ENCODE measurements at places on chromosomes 2 and 18.

DNA sequence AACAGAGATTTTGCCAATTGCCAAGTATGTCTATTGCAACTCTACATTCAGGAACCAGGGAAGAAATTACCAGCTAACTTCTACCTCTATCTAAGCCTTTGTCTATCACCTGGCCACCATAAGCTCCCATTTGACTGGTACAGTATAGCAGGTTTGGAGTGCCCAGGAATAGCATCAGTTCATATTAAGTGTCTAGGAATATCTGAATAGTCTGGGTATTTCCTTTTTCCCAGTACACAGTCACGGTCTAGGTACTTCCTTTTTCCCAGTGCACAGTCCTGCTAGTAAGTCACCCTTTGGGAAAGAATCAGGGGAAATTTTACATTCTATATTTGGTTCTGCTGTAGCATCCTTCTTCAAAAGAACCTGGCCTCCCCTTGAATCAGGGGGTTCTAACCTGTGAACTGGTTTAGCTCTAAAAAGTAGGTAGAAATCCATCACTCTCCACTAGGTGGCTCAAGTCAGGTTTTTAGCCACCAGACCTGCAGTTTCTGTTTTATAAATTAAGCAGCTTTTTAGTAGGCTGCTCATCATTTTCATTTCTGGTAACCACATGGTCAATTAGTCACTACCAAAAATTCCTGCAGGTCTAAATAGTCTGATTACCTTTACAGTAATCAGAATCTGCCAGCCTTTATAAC is 49.3 kb upstream of the DNAJC10 start:
- DNase-seq = peak; percentile 33

DNA sequence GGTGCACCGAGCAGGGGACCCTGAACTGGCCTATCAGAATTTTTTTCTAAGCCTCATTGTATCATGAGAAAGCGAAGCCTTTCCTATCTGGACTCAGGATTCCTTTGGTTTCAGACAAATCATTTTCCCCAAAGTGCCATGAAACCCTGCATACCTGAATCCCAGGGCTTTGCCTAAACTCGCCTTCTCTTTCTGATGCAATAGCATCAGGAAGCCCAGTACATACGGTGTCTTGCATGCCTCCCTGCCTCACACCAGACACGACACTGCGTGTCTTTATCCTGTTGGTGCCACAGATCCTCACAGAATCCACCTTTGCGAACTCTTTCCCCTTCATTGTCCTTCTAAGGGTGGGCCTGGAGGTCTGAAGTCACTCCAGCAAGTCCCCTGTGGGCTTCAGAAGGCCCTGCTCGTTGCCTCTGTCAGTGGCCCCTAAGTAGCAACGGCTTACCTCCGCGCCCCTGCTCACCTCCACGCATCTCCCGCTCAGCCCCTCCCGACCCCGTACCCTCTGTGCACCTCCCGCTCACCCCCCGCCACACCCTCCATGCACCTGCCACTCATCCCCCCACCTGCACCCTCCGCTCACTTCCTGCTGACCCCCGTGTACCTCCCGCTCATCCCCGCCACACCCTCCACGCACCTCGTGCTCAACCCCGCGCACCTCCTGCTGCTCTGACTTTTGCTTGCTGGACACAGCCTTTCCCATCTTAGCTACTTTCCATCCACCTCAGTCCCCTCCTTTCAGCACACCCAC is 83.4 kb downstream of the TPGS2 start:
- DNase-seq = no peak

GRCh38 chr18:78671551-78671950 is 308.1 kb upstream of the SALL3 start:
- no peak for DNase-seq

GRCh38 chr18:8177330-8178016 is 431.8 kb upstream of the RAB12 start:
- no peak for DNase-seq

DNA sequence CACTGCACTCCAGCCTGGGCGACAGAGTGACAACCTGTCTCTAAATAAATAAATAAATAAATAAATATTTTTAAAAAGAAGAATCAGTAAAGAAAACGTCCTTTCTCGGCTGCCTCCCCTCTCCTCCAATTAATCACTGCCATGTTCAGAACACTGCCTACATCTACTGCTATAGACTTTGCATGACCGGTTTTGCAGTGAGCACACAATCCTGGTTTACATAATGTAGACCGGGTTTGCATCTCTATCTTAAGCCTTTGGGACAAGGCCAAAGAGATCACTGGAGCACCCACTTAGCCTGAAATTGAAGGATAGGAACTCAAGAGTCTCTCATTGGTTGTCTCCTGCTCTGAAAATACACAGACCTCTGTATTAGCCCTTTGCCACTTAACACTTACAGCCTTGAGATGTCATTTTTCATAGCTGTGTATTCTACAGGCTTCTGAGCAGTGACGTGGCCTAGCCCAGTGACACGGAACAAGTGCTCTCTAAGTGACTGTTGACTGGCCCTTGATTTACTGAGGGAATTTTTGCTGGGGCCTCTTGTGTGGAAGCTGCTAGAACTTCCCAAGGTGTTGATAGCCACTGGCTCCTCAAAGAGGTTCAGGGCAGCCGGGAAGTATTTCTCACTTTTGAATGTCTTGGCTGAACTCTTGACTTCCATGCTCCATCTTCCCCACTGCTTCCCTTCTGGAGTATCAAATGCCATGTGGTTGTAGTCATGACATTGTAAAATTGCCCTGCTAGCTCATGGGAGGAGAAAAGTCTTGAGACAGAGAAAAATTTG is 45.3 kb upstream of the CCBE1 start:
- DNase-seq = no peak

DNA sequence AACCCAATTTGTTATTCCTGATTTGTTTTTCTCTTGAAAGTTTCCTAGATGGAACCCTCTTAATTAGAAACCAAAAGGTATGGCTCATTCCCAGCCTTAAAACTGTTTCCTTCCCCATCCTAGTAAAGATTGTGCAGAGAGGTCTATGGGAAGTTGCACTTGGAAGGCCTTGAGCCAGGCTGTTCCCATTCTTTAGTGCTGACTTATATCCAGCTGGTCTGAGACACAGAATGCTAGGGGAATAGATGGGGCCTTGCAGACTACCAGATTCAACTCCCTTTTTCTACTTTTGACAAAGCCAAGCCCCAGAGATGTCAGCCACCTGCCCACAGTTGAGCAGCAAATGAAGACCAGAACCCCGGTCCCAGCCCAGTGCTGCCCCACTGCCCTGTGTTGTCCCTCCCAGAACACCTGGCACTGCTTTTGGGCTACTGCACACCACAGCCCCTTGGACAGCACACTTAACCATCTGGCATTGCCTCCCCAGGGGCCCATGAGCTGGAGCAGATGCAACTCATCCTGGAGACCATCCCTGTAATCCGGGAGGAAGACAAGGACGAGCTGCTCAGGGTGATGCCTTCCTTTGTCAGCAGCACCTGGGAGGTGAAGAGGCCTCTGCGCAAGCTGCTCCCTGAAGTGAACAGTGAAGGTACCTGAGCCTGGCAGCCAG is 98.2 kb downstream of the MRO start:
- no peak for DNase-seq

DNA sequence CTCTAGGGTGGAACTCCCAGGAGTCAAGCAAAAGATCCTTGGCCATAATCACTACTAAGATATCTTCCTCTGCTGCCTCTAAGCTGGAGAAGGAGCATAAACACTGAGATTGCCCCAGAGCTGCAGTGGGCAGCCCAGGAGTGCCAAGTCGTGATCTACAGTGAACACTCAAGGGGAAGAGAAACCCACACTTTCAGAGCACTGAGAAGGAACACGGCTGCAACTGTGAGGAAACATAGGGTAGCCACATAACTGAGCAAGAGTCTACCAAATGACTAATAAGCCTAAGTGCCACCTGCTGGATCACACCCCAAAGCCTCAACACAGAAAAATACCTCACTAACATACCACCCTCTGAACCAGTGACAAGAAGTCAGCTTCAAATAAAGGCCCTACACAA is 79.6 kb upstream of the RAB12 start:
- DNase-seq = no peak

DNA sequence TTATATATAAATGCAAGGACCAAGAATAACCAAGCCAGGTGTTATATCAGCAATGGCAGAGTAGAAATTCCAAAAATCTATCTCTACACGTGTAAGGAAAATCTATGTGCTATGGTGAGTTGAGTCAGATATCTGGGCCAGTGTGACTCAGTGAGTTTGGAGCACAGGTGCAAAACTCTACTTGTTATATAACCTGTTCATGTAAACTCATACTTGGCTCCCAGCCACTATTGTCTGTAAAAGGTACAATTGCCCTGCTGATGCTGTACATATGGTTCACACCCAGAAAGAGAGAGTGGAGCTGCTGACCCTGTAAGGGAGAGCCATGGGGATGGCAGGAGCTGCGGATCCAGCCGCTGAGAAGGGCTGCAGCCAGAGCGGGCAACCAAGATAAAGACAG is 112.0 kb downstream of the TRABD2A start:
- no peak for DNase-seq

- no peak for DNase-seq
Measured at GRCh38 chr2:60158262-60158661, 395.2 kb downstream of the BCL11A start.

DNA sequence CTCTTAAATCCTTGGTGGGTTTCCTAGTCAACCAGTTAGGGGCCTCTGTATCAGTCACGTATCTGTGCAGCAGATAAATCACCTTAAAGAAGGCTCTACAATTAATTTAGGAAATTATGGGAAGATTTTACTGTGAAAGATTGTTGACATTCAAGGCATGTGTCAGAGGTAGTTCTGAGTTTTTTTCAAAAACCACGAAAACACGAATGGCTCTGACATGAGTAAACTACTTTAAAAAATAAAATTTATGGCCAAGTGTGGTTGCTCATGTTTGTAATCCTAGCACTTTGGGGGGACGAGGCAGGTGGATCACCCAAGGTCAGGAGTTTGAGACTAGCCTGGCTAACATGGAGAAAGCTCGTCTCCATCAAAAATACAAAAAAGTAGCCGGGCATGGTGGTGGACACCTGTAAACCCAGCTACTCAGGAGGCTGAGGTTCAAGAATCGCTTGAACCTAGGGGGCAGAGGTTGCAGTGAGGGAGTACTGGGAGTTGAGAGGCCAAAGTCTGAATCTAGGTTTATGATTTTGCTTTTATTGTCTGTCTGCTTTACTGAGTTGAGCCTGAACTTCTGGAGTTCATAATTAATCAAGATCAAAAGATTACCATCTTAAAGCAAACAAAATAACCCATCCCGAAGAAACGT is 77.1 kb downstream of the SPRED2 start:
- no peak for DNase-seq

DNA sequence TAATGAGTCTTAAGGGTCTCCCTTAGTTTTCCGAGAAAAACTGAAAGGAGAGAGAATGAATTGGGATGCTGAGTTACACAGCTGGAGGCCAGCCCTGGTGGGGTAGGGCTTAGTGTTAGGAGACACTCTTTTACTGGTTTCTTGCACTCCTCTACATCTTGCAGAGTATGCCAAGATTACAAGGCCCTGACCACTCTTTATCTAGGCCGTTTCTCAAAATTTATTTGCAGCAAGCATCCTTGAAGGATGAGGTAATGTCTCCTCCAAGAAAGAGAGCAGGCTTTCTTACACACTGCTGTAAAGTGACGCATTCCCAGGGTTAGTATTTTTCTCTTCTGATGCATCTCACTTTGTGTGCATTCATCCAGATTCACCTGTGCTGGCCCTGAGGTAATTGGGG is 166.2 kb downstream of the TDRD15 start:
- no peak for DNase-seq

GRCh38 chr2:9178110-9178903 is 28.3 kb upstream of the ASAP2 start:
- DNase-seq = peak; percentile 25

GRCh38 chr2:233242231-233242927 is 9.1 kb upstream of the ATG16L1 start:
- DNase-seq = no peak

GRCh38 chr2:6637330-6637729 is 228.4 kb downstream of the CMPK2 start:
- no peak for DNase-seq

DNA sequence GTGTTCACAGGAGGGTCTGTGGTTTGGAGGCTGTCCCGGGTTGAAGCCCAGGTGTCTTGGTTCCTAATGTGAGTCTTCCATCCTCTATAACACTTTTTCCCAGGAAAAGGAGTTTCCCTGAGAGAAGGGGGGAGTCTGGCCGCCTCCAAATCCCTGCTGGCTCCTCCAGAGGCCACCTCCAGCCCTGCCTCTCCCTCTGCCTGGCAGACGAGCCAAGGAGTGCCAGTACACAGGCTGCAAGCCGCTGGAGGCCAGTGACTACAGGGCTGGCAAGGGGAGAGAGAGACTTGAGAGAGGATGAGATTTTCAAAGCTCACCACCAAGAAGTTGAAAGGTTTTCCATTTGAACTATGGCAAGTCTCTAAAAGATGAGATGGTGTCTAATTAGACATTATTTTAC is 154.2 kb upstream of the ID2 start:
- DNase-seq = no peak

GRCh38 chr18:67411116-67411515 is 105.4 kb downstream of the DSEL start:
- DNase-seq = no peak

GRCh38 chr2:161710131-161710915 is 86.1 kb downstream of the SLC4A10 start:
- DNase-seq = no peak

- no peak for DNase-seq
Measured at GRCh38 chr2:23286758-23287704, 97.9 kb upstream of the KLHL29 start.

DNA sequence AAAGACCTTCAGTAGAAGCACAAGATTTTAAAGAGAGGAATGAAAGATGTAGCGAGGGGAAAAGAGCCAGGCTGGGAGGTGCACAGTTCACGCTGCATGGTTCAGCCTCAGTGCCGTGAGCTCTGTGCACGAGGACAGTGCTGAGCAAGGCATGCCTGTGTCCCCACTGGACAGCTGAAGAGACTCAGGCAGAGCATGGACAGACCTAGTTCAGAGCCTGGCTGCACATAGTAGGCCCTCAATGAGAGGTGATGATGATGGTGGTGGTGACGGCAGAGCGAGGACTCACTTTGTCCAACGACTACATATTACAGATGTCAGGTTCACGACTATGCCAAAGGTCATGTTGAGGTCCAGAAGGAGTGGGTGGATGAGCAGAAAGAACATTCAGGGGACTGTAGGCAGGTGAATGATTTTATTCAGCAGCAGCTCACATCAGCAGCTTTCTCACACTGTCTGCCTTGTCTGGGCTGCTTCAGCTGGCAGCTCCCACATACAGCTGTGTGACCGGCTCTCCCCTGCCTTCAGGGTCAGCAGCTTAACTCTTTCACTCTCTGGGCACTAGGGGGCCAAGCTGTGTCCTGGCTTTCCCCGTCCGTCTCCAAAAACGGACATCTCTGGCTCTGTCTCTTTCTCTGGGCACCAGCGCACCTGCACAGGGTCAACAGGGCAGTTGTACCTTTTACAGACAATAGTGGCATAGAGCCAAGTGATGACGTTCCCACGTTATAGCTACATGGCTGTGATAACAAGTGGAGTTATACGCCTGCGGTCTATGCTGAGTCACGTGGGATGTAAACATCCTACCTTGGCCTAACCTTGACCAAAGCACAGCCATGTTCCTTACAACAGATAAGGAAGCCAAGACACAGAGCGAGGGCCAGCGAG is 128.8 kb upstream of the MSH6 start:
- DNase-seq = no peak

GRCh38 chr2:205868773-205869333 is 186.6 kb downstream of the NRP2 start:
- no peak for DNase-seq

- DNase-seq = no peak
Measured at GRCh38 chr2:10978090-10978670, 66.4 kb downstream of the KCNF1 start.
